Endothelial cell (in vitro differentiated cells): ENCODE measurements at places on chromosomes 1 and 21.

DNA sequence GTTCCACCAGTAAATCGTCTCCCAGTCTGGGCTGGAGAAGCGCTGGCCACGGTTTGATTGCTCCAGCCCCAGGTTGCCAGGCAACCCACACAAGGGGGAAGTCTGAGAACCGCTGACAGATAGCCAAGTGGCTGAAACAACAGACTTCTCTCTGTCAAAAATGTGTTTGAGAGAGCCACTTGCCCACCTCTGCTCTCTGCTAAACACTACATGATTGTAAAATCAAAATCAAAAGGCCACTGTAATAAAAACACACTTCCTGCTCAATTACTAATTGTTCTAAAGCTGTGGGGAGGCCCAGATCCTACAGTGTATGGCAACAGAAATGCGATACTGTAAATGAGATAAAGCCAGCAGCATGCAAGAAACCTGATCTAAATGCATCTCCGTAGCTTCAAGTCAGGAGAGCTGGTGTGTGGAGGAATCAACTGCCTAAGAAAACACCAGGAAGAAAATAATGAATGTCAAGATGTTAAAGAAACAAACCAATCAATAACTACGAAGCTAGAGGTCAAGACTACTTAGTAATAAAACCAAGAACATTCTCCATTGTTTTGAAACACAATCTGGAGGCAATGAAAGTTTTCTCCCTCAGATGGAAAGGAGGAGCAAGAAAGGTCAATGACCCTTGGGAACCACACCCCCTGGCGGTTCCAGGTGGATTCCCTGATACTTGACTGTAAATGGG, 121.2 kb downstream of the SLC45A1 start:
- DNase-seq: peak; percentile 79
- H3K27ac ChIP-seq: peak overlapping the region; percentile 99
- no peaks in the 10 kb centered on the region for H3K36me3 ChIP-seq
- H3K27me3 ChIP-seq: peaks cover 4% of the 10 kb centered on the region
- peak overlapping the region; percentile 57 for H3K4me3 ChIP-seq

DNA sequence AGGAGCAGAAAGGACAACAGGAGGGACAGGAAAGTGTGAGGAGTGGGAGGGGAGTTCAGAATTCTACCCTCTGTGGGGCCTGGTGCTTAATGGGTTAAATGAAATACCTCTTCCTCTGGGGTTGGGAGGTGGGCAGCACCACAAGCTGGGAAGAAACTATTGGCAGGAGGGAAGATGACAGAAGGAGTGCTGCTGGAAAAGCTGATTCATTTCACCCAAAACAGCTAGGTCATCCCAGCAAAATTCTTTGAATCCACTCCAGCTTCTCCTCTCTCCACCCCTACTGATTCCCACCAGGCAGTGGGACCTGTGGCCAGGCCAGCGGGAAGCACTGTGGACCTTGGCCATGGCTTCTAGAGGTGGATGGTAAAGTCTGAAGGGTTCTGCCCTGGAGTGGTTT, 12.8 kb downstream of the BCAN start:
- peaks cover 19% of the 10 kb centered on the region for H3K4me1 ChIP-seq
- H3K36me3 ChIP-seq: peaks cover 18% of the 10 kb centered on the region
- no peak overlapping the region for H3K27ac ChIP-seq
- H3K27me3 ChIP-seq: peaks cover 29% of the 10 kb centered on the region
- DNase-seq: no peak
- H3K4me3 ChIP-seq: peak overlapping the region; percentile 65

DNA sequence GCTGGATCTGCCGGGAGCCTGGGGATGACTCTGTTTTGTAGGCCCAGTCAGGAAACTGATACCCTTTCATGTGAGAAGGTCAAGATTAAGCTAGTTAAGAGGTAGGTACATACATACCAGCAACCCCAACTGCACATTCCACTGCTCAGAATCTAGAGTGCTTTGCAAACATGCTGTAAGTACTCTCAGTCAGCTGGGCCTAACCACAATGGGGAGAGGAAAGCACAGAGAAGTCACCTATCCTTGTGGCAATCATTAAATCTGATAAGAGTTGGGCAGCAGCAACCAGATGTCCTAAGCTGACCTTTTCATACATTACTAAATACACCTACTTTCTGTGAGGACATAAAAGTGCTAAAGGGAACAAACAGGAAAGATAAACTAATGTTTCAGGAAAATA, 2.5 kb downstream of the ETV3 start:
- H3K27me3 ChIP-seq: peaks cover 9% of the 10 kb centered on the region
- no peak overlapping the region for H3K27ac ChIP-seq
- H3K36me3 ChIP-seq: peaks cover 45% of the 10 kb centered on the region
- peaks cover 45% of the 10 kb centered on the region for H3K4me1 ChIP-seq
- DNase-seq: no peak
- peak overlapping the region; percentile 100 for H3K4me3 ChIP-seq

DNA sequence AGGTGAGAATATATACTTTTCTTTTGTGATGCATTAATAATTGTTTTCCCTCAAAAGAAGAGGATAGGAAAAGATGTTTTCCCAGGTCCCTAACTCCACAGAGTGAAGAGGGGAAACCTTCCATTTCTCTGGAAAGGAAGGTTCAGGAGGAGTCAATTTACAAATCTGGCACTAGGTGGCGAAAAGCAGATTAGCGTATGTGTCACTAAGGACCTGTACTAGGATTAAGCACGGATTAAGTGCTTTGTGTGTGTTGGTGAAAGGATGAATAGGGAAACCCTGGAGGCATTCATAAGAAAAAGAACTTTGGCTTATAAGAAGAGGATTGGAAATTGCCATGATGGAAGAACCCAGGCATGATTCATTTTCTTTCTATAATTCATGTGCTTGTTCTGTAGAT, 410.1 kb upstream of the PLXNA2 start:
- H3K27me3 ChIP-seq: no peaks in the 10 kb centered on the region
- H3K4me1 ChIP-seq: peaks cover 14% of the 10 kb centered on the region
- H3K27ac ChIP-seq: no peak overlapping the region
- DNase-seq: peak; percentile 17

DNA sequence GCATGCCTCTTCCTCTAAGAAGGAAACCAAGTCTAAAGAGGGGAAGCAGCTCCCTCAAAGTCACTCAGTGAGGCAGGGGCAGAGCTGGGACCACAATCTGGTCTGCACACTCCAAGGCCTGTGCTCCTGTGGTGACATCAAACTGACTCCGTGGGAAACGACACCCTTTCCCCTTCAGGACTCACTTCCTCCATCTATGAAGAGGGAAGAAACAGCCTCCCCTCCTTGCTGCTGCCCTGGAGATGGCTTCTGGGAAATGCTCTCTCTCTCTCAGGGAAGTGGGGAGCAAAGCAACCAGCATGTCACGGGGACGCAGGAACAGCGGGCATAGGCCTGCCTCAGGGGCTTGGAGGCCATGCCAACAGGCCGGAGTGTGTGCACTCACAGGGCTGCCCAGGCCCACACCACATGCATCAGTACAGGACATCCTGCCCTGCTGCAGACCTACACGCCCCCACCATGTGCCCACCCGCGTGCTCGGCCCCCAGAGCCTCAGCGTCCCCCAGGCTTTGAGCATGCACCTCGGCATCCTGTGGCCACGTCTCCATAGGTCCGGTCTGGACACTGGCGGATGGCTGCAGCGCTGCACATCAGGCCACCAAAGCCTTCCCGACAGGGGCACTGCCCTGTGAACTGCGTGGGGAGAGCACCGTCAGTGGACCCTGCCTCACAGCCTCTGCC, 25.7 kb downstream of the LAMB3 start:
- no peaks in the 10 kb centered on the region for H3K36me3 ChIP-seq
- H3K4me1 ChIP-seq: no peaks in the 10 kb centered on the region
- H3K27ac ChIP-seq: no peak overlapping the region
- H3K27me3 ChIP-seq: peaks cover 15% of the 10 kb centered on the region
- no peak for DNase-seq

GRCh38 chr1:181718034-181718433, 234.7 kb downstream of the CACNA1E start:
- H3K4me3 ChIP-seq: no peak overlapping the region
- no peaks in the 10 kb centered on the region for H3K36me3 ChIP-seq
- H3K27ac ChIP-seq: no peak overlapping the region
- no peaks in the 10 kb centered on the region for H3K27me3 ChIP-seq
- H3K4me1 ChIP-seq: no peaks in the 10 kb centered on the region

- H3K4me3 ChIP-seq: no peak overlapping the region
- no peaks in the 10 kb centered on the region for H3K4me1 ChIP-seq
- DNase-seq: no peak
- no peaks in the 10 kb centered on the region for H3K36me3 ChIP-seq
- H3K27ac ChIP-seq: no peak overlapping the region
These were observed 581.7 kb downstream of the MRPL39 start for GRCh38 chr21:25025596-25025995.

GRCh38 chr1:85366391-85367170, 90.1 kb upstream of the BCL10 start:
- no peaks in the 10 kb centered on the region for H3K27me3 ChIP-seq
- no peaks in the 10 kb centered on the region for H3K4me1 ChIP-seq
- no peak overlapping the region for H3K27ac ChIP-seq
- no peaks in the 10 kb centered on the region for H3K36me3 ChIP-seq

GRCh38 chr1:56496158-56496557, 83.2 kb downstream of the PLPP3 start:
- no peak for DNase-seq
- H3K4me3 ChIP-seq: no peak overlapping the region
- peaks cover 18% of the 10 kb centered on the region for H3K36me3 ChIP-seq
- peak overlapping the region; percentile 9 for H3K27ac ChIP-seq

DNA sequence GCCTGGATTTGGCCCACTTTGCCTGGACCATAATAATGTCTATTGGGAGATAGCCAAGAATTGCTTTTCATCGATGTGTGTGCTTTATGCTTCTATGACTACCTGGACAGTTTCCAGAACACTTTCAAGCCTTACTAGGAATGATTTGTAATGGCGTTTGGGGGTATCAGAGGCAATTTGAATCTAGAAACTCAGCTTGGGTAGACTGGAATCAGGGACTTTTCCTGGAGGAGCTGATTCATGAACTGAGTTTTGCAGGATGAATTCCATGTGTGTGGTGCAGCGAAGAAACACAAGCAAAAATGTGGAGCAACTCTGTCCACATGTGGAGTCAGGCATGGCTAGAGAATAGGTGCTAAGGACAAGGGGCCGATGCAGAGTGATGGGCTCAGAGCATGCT, 11.9 kb upstream of the TMEM61 start:
- H3K36me3 ChIP-seq: no peaks in the 10 kb centered on the region
- no peak overlapping the region for H3K27ac ChIP-seq
- H3K27me3 ChIP-seq: peaks cover 8% of the 10 kb centered on the region
- no peaks in the 10 kb centered on the region for H3K4me1 ChIP-seq
- H3K4me3 ChIP-seq: no peak overlapping the region
- DNase-seq: no peak

DNA sequence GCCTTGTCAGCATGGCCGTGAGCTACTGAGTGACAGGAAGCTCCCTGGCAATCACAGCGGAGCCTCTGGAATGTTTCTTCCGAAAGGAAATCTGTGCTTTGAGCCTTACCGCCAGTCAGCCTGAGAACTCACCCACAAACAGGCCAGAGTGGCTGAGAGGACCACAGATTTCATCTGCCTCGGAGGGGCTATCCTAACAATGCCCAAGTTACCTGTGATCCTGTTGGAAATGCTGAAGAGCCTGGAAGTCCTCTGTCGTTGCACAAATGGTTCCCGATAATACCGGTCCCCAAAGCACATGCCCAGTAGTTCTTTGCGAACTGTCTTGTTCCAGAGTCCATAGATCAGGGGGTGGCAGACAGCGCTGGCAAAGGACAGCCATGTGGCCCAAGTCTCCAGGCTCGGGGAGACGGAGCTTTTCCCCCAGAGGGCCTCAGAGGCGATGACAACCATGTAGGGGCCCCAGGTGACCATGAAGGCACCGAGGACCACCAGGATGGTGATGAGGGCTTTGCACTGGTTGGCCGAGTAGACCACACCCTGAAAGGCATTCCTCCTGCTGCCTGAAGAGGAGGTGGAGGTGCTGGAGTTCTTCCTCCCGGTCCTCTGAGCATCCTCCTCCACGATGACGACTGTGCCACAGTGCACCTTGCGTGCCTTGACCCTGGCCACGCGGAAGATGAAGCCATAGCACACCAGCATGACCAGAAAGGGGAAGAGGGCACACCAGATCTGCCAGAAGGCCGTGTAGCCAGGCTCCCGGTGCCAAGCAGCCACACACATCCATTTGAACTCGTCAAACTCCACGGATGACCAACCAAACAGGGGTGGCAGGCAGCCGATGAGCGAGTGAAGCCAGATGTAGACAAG, 40.2 kb downstream of the GPR161 start:
- no peak overlapping the region for H3K27ac ChIP-seq
- peaks cover 2% of the 10 kb centered on the region for H3K27me3 ChIP-seq
- peak overlapping the region; percentile 19 for H3K4me3 ChIP-seq

- H3K27ac ChIP-seq: no peak overlapping the region
- no peak for DNase-seq
- no peaks in the 10 kb centered on the region for H3K36me3 ChIP-seq
These were observed 61.4 kb upstream of the CNIH3 start for GRCh38 chr1:224554620-224555259.

DNA sequence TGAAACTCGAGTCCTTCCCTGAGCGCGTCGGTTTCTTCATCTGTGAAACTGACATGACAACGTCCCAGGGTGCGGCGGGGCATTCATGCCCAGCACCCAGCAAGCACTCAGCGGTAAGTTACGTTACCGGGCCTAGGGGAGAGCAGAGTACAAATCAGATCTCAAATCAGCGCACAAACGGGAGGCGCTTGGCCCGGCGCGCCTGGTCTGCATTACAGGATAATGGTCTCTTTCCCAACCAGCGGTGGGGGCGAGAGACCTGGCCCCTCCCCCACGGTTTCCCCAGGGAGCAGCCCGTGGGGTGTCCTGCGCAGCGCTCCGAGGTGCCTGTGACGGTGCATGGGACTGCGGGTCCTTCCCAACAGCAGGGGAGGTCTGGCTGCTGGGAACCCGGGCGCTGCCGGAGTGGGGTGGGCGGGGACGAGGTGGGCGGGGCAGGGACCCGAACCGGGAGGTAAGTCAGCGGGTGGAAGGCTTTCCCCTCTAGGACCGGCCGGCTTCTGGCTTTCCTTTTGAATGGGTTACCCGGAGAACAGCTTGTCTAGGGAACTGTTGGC, 1.0 kb downstream of the TMEM51 start:
- DNase-seq: peak; percentile 59
- H3K27ac ChIP-seq: peak overlapping the region; percentile 83
- peaks cover 3% of the 10 kb centered on the region for H3K36me3 ChIP-seq
- peaks cover 56% of the 10 kb centered on the region for H3K4me1 ChIP-seq
- H3K4me3 ChIP-seq: peak overlapping the region; percentile 98

- H3K36me3 ChIP-seq: no peaks in the 10 kb centered on the region
- no peak overlapping the region for H3K4me3 ChIP-seq
- H3K4me1 ChIP-seq: peaks cover 3% of the 10 kb centered on the region
- DNase-seq: no peak
These were observed 18.4 kb downstream of the HHAT start for GRCh38 chr1:210347112-210347511.

DNA sequence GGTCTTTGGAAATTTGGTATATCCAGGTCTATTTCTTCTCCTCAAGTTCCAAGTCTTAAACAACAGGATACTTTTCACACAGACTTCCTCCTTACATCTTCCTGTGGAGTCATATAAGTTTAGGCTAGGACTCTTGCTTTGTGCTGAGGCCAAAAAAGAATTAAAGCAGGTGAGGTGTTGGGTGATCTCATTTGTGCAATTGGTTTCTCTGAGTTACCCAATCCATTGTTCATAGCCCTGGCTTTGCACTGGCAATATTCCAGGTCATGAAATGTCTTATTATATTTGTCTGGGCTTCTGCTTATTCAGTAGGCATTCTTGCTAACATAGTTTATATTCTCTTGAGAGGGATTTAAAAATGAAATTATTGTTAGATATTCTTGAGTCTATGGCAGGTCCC, 14.1 kb upstream of the KIAA0040 start:
- DNase-seq: no peak
- no peak overlapping the region for H3K4me3 ChIP-seq
- H3K36me3 ChIP-seq: no peaks in the 10 kb centered on the region
- H3K4me1 ChIP-seq: peaks cover 14% of the 10 kb centered on the region
- H3K27me3 ChIP-seq: no peaks in the 10 kb centered on the region

GRCh38 chr1:67983867-67984266, 66.6 kb downstream of the DIRAS3 start:
- H3K36me3 ChIP-seq: no peaks in the 10 kb centered on the region
- H3K4me1 ChIP-seq: no peaks in the 10 kb centered on the region
- H3K27ac ChIP-seq: no peak overlapping the region
- no peaks in the 10 kb centered on the region for H3K27me3 ChIP-seq
